LNCaP clone FGC (cell line): ENCODE measurements at places on chromosomes 2 and 18.

DNA sequence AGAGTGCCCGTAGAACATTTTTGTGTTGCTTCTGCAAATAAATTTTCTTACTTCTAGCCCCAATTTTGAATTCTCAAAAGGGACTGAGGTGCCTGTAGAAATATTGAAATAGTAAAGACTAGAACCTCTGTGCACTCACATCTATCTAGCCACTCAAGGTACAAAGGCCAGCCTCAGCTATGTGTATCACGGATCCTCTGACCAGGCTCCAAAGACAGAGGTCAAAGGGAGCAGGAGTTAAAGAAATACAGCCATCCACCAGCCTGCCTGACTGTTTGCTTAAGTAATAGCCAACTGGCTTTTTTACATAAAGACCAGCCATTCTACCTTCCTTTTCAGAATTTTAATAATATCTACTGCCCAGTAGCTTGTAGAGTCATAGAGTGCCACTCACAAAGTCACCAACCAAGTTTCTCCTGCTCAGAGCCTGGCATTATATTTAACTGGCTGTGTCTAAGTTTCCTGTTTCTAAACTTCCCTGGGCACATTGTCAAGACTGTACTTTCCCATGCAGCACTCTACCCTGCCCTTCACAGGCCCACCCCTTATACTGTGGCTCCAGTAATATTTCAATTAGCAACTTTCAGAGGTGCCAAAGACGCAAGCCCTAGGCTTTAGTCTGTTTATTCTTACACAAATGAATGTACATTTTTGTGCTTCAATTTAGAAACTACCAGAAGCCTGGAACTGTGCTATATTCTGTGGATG, 338.3 kb upstream of the NT5C1B start:
- DNase-seq: peak; percentile 6

- DNase-seq: no peak
Measured at GRCh38 chr2:14255135-14255820, 377.2 kb upstream of the LRATD1 start.

DNA sequence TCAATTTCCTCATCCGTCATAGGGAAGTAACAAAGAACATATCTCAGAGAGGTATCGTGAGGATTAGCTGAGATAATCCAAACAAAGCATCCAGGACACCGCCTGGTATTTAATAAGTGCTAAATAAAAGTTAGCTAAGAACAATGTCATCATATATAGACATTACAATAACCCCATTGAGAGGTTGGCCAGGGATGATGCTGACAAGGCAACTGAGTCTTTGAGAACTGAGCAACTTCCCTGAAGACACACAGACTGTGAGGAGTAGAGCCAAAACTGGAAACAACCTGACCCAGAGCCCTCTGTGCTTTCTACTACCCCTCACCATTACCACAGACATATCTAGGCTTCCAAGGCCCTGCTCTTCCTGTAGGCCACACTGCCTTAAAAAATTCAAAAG, 1.6 kb upstream of the DCTN1 start:
- no peak for DNase-seq

- DNase-seq: no peak
Measured at GRCh38 chr18:13716916-13717315, 9.4 kb downstream of the FAM210A start.

DNA sequence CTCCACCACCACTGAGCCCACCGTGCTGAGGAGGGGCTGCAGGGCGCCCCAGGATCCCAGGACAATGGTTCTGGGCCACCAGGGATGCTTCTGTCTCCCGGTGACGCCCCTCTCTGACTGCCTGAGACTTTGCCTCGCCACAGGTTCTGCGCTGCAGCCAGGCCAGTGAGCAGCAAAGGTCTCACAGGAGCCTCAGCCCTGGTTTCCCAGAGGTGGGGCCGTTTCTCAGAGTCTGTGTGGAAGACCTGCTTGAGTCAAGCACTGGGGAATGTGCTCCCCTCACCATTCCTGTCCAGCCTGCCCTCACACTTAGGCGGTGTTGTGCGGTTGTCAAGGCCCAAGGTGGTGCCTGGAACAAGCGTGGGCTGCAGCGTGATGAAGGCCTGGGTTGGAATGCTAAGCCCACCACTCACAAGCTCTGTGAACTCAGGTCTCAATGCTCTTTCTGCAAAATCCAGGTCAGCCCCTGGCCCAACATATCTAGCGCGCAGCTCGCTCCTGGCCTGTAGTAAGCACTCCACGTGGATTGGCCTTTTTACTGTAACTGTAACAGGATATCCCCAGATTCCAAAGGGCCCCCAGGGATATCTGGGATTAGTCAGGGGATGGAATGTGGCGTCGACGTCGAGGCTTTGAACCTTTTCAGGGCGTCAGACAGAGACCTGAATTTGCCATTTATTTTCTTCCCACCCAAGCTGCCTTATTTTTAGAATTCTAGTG, 47.6 kb downstream of the PLB1 start:
- DNase-seq: no peak

DNA sequence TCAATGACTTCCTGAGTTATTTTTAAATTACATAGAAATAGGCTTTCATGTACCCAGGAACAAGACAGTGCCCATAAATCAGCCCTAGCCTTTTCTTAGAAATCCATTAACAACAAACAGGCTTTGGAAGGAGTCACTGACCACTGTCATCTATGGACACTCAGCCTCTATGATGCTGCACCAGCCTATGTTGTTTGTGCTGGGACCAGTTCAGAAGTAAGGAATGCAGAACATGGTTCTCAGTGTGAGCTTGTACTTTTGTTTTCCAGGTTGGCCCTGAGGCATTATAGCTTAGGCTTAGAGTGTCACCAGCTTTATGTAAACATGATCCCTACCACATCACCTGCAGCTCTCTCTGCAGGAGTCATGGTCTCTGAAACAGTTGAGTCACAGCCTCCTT, 335.7 kb upstream of the CDH7 start:
- no peak for DNase-seq
